Colonic mucosa (tissue), 4 donors: ENCODE measurements at places on chromosomes 2 and 18. TPM values are rescaled to one million over a fixed set of nuclear protein-coding genes. Genes with fewer than 3 reads are reported as not detected.

DNA sequence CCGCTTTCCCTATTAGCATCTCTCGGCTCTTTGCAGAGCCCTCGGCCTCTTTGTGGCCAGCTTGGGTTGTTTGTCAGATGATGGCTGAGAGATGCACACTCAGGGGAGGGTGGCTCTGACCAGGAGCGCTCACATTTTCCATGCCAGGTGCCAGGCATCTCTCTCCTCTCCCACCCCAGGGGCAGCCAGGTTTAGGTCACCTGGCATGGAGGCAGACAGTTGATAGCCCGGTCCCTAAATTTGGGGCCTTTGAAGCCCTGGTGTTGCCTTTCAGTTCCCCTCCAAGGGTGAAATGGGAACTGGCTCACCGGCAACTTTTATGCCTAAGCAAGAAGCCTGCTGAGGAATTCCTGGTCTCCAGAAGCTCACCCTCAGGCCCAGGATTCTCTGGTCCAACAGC, 19.1 kb downstream of the LBH start:
- H3K27ac ChIP-seq: no peak overlapping the region
- peaks cover 3% of the 10 kb centered on the region for H3K4me1 ChIP-seq
- DNase-seq: no peak
- no peaks in the 10 kb centered on the region for H3K27me3 ChIP-seq

GRCh38 chr18:37935086-37935485, 369.5 kb upstream of the CELF4 start:
- H3K4me3 ChIP-seq: no peak overlapping the region
- no peaks in the 10 kb centered on the region for H3K27me3 ChIP-seq
- H3K27ac ChIP-seq: no peak overlapping the region
- no peaks in the 10 kb centered on the region for H3K36me3 ChIP-seq
- DNase-seq: no peak
- no peaks in the 10 kb centered on the region for H3K4me1 ChIP-seq

GRCh38 chr18:58021504-58021903, 22.5 kb upstream of the NEDD4L start:
- no peak overlapping the region for H3K27ac ChIP-seq
- no peak overlapping the region for H3K4me3 ChIP-seq
- peaks cover 15% of the 10 kb centered on the region for H3K4me1 ChIP-seq
- no peaks in the 10 kb centered on the region for H3K36me3 ChIP-seq

GULP1 gene
- 11.8 TPM for total RNA-seq

HOXD10 gene
- total RNA-seq: 1.9 TPM

DNA sequence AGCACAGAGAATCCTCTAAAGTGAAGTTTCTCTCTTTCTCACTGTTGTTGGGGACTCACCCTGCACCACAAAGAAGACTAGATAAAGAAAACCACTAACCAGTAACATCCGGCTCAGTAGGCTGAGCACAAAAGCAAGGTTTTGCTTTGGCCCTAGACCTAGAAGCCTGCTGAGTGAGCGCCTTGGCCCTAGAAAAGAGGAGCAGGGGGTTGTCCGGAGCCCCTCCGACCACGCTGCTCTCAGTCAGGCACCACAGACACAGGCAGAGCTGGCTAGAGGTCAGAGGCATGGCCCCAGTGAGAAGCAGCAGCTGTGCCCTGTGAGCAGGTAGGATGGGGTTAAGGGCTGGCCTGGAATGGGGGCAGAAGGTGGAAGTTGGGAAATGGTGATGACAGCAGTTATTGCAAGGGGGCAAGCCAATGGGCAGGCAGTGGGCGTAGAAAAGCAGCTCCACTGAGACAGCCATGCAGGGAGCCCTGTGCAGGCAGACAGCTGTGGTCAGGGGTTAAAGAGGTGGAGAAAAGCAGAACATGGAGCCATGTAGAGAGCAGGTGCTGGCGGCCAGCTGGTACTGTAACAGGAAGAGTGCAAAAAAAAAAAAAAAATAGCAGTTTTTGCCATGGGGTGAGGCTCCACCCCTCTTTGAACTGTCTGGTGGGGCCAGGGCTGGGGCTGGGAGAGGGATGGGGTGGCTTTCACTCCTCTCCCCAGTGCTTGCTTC, 36.9 kb upstream of the SLC14A1 start:
- peak overlapping the region; percentile 17 for H3K27ac ChIP-seq
- no peaks in the 10 kb centered on the region for H3K4me1 ChIP-seq

ANKAR gene
- 6.0 TPM for total RNA-seq

HOXD9 gene
- 0.86 TPM for total RNA-seq

DNA sequence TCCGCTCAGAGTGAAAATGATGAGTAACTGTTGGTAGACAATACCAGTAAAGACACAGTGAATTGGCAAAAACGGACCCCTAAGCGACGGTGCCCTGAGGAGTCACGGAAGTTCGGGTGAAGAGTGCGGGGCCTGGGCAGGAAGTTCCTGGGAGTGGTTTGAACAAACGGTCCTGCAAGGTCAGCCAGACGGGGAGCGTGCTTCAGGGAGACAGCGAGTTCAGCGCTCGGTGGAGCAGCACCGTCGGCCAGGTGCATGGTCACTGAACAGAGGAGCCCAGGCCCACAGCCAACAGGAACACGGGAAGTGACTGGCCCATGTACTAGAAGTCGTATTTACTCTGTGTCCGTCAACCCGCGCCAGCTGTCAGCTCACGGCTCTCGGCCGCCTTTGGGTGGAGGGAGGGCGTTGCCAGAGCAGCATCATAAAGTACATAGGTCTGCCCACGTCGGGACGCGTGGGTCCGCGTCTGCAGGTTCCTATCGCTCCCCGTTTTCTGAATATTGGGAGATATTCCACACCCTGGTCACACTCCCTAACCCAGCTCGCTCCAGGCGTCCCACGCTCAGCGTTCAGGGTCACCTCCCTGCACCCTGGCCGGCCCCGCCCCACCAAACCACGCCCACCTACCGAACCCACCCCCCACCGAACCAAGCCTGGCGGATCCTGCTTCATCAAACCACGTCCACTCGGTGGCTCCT, 75.6 kb upstream of the UXS1 start:
- no peaks in the 10 kb centered on the region for H3K36me3 ChIP-seq
- no peaks in the 10 kb centered on the region for H3K27me3 ChIP-seq
- no peaks in the 10 kb centered on the region for H3K4me1 ChIP-seq
- H3K27ac ChIP-seq: no peak overlapping the region
- H3K4me3 ChIP-seq: peak overlapping the region; percentile 31
- DNase-seq: peak; percentile 86

GRCh38 chr2:175062787-175063585, 57.8 kb upstream of the CHN1 start:
- H3K27ac ChIP-seq: no peak overlapping the region
- no peak for DNase-seq
- H3K27me3 ChIP-seq: no peaks in the 10 kb centered on the region
- H3K4me1 ChIP-seq: no peaks in the 10 kb centered on the region
- no peaks in the 10 kb centered on the region for H3K36me3 ChIP-seq

DNA sequence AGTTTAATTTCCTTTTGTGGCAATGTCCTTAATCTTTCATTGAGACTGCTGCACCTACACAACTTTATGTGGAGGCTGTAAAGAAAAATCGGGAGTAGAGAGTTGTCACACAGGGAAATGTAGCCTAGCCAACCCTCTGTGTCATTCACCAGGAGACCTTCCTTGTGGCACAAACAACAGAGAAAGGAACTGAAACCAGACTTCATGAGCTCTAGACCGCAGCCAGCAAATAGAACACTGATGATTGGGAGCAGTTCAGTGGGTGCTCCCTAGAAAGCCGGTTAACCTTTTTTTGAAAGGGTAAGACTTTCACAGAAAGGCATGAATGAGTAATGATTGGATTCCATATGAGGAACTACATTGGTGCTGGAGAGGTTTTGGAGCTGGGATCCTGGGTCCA, 1752.4 kb upstream of the CELF4 start:
- H3K36me3 ChIP-seq: no peaks in the 10 kb centered on the region
- no peak overlapping the region for H3K4me3 ChIP-seq
- no peaks in the 10 kb centered on the region for H3K4me1 ChIP-seq
- H3K27ac ChIP-seq: no peak overlapping the region
- H3K27me3 ChIP-seq: no peaks in the 10 kb centered on the region

MROH2A gene
- not detected for total RNA-seq

TMBIM1 gene
- 273 TPM for total RNA-seq

- no peak for DNase-seq
- H3K36me3 ChIP-seq: no peaks in the 10 kb centered on the region
- H3K27me3 ChIP-seq: no peaks in the 10 kb centered on the region
Observed at GRCh38 chr2:3727397-3728045, 24.1 kb downstream of the DCDC2C start.

- no peaks in the 10 kb centered on the region for H3K27me3 ChIP-seq
- no peak for DNase-seq
- no peak overlapping the region for H3K4me3 ChIP-seq
- no peaks in the 10 kb centered on the region for H3K4me1 ChIP-seq
- peak overlapping the region; percentile 24 for H3K27ac ChIP-seq
- no peaks in the 10 kb centered on the region for H3K36me3 ChIP-seq
Observed at GRCh38 chr2:145066151-145066661, 546.3 kb upstream of the ZEB2 start.

POMC gene
- total RNA-seq: 0.53 TPM

DNA sequence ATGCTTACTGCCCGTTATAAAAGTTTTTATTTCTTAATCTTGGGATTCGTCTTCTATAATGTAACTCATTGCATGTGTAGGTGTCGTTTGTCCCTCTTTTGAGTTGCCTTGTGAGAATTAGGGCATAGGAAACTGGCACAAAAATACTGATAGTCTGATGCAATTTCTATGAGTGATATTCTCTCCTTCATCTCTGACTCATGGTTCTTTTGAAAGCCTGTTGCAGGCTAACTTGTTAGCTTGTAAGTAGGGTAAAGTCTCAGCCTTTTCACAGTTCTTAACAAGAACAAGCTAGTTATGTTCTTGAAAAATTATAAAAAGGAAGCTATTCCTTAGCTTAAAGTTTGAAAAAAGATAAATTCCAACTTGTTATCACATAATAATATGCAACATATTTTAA, 1085.4 kb upstream of the NRXN1 start:
- no peak for DNase-seq
- no peak overlapping the region for H3K4me3 ChIP-seq
- no peak overlapping the region for H3K27ac ChIP-seq

- no peaks in the 10 kb centered on the region for H3K27me3 ChIP-seq
- H3K36me3 ChIP-seq: no peaks in the 10 kb centered on the region
- H3K27ac ChIP-seq: no peak overlapping the region
- no peak overlapping the region for H3K4me3 ChIP-seq
- peak; percentile 13 for DNase-seq
Observed at GRCh38 chr2:242054881-242055801, 185.6 kb downstream of the RTP5 start.

DNA sequence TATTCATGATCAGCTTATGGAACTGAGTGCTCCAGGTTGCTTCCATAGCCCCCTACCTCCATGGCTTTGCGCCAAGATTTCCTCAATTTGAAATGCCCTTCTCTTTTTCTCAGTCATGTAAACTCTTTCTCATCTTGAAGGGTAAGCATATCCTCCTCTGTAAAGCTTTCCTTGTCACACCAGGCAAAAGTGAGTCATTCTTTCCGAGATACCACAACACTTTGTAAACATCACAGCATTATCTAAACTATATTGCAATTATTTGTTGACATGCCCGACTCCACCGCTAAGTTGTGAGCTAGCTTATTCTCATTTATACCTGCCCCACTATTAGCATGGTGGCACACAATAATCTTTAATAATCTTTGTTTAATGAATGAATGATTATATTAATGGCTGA, 419.5 kb upstream of the CHST9 start:
- no peak overlapping the region for H3K4me3 ChIP-seq
- H3K27me3 ChIP-seq: no peaks in the 10 kb centered on the region
- DNase-seq: no peak
- H3K4me1 ChIP-seq: no peaks in the 10 kb centered on the region
- no peaks in the 10 kb centered on the region for H3K36me3 ChIP-seq

DNA sequence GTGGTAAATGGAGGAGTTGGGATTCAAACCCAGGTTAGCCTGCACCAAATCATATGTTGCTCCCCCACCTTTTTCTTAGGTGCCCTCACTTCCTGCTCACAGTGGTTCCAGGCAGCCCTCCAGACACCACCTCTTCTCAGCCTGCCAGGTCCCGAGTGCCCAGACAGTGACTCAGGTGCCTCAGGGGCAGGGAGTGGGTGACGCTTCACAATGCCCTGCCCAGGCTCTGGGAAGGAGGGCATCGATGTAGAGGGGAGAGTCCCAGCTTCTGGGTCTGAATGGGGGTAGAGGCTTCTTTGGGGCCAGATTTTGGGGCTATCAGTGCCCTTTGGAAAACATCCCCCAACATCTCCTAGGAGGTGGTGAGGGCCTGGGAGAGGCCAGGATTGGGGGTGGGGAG, 5.2 kb upstream of the DNAJB2 start:
- H3K4me1 ChIP-seq: peaks cover 6% of the 10 kb centered on the region
- DNase-seq: no peak
- no peak overlapping the region for H3K4me3 ChIP-seq
- H3K36me3 ChIP-seq: no peaks in the 10 kb centered on the region
- H3K27me3 ChIP-seq: no peaks in the 10 kb centered on the region

DNA sequence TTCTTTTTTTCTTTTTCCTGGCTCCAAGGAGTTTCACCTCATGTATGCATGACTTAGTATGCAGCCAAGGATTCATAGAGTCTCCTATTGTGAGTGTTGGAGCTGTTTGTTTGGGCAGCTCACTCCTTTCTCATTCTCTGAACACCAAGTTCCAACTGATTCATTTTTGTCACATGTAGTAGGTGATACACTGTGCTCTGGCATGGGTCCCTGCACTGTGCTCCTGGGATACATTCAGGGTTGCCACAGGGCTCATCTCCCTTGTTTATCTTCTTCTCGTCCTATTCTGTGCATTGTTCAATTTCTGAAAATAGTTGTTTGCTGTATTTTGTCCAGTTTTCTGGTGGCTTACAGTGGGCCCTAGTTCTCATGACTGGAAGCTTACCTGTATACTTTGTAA, 96.8 kb downstream of the ZNF407 start:
- DNase-seq: no peak
- H3K36me3 ChIP-seq: no peaks in the 10 kb centered on the region
- H3K4me3 ChIP-seq: no peak overlapping the region
- H3K27ac ChIP-seq: no peak overlapping the region

- H3K27me3 ChIP-seq: peaks cover 8% of the 10 kb centered on the region
- DNase-seq: no peak
- H3K27ac ChIP-seq: no peak overlapping the region
- H3K4me3 ChIP-seq: no peak overlapping the region
Observed at GRCh38 chr2:96117701-96118588, 1.6 kb upstream of the ADRA2B start.

GRCh38 chr2:44277541-44277940, 2.3 kb downstream of the SLC3A1 start:
- no peak overlapping the region for H3K4me3 ChIP-seq
- H3K36me3 ChIP-seq: no peaks in the 10 kb centered on the region
- no peaks in the 10 kb centered on the region for H3K4me1 ChIP-seq
- no peaks in the 10 kb centered on the region for H3K27me3 ChIP-seq
- DNase-seq: no peak

DNA sequence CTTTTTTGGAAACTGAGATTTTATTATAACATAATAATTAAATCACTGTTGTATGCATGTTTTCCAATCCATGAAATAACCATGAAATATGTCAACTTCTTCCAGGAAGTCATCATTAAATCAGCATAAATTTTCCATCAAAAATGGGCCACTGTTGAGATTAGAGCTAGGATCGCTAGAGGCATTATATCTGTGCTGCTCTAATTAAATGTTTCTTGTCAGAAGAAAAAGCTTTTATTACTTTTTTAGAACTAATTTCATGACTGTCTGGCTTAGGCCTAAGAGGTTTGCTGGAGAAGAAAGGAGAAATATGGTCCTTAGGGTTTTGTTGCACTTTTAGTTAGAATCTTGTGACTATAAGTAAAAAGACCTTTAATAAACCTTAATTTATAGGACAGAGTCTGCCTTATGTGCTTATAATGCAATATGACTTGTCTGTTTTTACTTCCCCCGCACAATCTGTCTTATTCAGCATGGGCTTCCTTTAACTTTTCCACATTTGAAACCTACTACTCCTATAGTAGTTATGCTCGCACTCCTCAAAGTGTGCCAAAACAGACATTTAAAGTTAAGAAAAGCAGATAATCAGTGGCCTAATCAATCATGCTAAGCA, 363.4 kb upstream of the GCFC2 start:
- no peaks in the 10 kb centered on the region for H3K4me1 ChIP-seq
- no peak for DNase-seq
- no peaks in the 10 kb centered on the region for H3K27me3 ChIP-seq
- no peaks in the 10 kb centered on the region for H3K36me3 ChIP-seq
- no peak overlapping the region for H3K4me3 ChIP-seq
